ENCODE measurements at places on chromosomes 4 and X.

DNA sequence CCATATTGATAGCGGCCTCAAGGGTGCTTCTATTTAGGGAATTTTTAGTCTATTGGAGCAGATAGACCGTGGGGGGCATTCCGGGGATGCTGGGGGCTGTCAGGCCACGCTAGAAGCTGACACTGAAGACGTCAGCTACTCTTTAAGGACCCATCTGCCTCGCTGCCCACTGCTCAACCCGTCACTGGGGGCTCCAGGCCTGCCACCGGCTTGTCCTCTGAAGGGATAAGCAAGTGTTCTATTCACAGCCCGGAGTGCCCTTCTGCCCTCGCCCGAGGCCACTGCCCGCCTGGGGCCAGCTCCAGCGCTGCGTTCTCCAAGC, 679 bp upstream of the MSL3 start:
- DNase-seq = no peak

- DNase-seq = no peak
These were observed 102.1 kb downstream of the PCDH18 start for GRCh38 chr4:137430171-137430570.

DNA sequence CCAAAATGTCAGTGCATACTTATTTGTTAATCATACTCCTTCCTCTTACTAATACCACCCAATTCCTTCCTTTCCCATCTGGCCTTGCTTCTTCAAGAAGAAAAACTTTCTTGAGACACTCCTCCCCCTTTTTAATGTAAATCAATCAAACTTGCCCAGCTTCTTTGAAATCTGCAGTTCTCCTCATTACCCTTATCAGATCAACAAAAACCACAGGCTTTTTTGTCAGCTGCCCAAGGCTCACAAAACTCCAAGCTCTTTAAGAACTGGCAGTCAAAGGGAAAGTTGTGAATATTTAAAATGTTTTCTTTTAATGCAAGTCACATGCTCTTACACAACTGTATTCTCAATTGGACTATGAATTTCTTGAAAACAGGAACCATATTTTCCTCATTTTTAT, 11.3 kb upstream of the MYOZ2 start:
- DNase-seq = no peak

DNA sequence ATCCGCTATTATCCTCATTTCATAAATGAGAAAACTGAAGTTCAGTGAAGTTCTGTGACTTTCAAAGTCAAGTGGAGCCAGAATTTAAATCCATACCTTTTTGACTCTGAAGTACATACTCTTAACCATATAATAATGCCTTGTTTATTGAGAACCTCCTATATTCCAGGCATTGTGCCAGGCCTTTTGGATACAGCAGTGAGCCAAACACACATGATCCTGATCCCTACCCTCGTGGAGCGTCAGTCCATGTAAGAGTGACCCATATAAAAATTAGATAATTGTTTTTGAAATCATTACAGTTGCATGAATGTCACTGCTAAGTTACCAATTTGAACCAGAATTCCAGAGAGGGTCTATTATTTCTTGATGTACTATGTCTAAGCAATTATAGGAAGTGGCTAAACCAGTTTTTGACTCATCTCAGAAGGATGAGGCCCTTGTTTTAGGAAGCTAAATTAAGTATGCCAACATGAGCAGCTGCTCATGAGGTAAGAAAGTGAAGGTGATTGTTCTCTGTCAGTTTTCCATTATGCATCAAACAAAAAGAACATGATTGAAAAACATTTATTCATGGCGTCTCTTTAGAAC, 289.5 kb downstream of the GLUD2 start:
- DNase-seq = no peak

GRCh38 chr4:68182382-68182820, 52.7 kb upstream of the TMPRSS11F start:
- no peak for DNase-seq

DNA sequence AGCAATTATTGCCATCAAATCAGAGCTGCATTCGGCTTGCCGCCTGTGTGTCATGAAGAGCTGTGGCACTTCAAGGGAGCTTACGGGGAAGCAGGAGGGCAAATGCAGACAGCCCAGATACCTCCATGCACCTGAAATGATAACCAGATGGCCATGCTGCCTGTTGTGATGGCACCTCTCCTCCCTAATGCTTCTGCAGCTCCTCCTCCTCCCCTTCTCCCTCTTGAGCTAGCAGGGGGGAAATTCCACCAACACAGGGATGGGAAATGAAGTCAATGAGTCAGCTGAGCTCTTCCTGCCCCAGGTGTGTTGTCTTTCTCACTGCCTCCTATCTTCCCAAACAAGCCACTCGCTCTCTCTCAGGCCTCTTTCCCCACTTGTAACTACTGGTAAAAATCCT, 565.0 kb downstream of the BCOR start:
- DNase-seq = no peak

DNA sequence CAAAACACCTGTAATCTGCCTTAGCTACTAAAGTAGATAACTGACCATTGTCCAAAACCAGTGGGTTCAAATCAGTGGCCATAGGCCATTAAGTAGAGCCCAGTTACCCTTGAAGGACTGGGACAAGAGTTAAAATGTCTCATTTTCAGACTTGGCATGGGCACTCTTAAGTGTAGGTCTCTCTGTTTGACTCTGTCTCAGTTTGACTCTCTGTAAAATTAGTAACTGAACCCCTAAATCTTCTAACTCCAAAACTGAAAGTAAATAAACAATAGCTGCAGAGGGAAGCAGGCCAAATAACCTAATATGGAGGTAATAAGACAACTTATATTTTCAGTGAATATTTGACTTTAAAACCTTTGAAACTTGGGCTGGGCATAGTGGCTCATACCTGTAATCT, 89.1 kb downstream of the SLC16A2 start:
- no peak for DNase-seq

- DNase-seq = no peak
These were observed 306.9 kb upstream of the SLIT2 start for GRCh38 chr4:19944806-19945205.

DNA sequence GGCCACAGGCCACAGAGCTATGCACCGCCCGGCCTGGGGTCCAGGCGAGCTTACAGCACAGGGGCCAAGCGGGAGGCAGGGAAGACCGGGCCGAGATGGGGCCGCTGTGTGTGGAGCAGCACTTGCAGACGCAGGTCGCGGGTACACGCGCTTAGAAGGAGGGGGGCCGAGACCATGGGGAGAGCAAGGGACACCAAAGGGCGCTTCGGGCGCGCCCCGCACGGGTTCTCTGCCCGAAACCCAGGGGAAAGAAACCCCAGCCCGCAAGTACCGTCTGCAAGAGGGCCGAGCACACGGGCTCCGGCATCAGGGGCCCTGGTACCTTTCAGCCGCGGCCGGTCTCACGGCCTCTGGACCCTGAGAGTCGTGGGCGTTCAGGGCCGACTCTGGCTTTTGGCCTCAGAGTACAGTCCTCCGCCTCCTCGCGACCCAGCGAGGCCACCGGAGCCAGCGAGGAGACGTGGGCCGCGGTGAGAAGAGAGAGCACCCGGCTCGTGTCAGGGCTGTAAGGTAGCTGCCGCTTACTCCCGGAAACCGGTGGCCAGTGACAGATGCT, 342 bp downstream of the EOLA2 start:
- no peak for DNase-seq

DNA sequence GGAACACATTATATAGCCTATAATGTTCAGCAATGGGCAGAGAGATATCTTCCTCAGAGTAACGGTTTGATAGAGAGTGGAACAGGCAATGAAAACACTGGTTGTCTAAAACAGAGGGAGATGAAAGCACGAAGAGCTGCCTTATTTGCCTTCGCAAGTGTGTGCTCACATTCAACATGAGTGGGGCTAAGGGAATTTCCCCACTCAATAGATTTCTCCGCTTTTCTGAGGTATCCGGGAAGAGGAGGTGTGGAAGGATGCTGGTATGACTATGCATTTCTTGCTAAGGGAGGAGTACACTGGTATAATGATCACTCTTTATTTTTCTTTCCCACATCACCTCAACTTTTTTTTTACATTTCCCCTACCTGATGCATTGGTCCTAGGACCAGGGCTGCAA, 7.8 kb upstream of the GPR82 start:
- no peak for DNase-seq

DNA sequence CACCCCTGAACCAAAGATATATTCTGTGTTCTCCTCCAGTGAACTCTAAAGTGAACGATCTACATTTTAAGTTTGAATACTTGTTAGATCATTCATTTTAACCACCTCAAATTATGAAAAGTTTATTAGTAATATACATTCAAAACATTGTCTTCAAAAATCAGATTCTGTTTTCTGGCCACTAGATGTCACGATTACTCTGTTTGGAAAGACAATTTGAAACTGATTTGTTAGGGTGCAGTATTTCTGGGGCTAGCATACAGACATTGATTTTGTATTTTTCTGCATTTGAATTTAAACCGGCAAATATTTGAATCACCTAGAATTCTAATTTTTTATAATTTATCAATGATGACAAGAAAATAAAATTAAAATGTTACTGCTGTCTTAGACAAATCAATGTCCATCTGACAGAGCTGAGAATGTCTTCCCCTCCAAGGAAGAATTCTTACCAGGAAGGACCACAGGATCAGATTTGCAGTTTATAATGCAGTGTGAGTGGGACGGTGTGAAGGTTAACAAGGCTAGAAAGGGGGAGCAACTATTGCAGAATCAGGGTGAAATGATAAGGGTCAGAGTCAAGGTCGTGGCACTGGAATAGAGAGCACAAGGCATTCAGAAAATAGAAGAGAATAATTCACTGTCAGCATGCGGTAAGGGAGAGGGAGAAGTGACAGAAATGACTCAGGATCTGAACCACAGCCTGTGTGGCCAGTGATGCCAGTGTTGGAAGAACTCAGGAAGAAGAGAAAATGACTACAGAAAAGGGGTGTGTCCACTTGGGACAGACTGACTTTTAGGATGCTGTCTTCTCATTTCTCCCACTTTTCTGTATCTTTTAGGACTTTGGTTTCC, 91.6 kb downstream of the ANXA10 start:
- no peak for DNase-seq

- DNase-seq = no peak
These were observed 158.2 kb downstream of the WDFY3 start for GRCh38 chr4:84808332-84808731.

GRCh38 chr4:88481537-88481936, 24.6 kb downstream of the HERC5 start:
- DNase-seq = no peak

DNA sequence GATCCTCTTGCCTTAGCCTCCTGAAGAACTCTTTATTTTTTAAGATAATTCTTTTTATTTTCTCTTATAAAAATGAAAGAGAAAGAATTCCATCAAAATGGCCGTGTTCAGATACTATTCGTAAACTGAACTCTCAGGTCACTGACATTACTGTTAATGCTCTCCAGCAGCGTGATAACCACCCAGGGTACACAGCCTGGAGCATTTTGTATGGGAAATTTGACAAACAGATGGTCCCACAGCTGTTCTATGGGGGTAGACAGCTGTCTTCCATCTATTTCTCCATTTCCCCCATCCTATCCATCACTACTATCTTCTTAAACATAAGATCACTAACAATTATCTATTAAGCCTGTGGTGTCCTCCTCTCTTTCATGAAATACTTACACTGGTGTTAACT, 47.8 kb downstream of the SYNPO2 start:
- no peak for DNase-seq

GRCh38 chr4:84582988-84583875, at the start of gene CDS1:
Gene CDS1 (plus strand): TSS chr4:84583127. CDS start chr4:84583402, 275 bp downstream.
- DNase-seq = no peak

DNA sequence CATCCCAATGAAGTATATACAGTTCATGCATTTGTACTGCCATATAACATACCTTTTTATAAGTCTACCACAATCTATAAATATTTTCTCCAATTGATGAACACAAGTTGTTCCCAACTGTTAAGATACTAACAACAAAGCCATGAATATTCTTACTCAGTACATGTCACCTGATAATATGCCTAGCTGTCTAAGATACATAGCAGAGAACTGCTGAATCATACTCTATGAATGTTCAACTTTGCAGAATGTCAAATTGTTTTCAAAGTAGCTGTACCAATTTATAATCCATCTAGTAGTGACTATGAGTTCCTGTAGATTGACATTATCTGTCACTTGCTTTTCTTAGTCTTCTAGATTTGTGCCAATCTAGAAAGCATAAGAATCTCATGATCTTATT, 84.9 kb downstream of the RAB28 start:
- no peak for DNase-seq

- no peak for DNase-seq
These were observed 173.9 kb downstream of the RTL9 start for GRCh38 chrX:110532581-110532931.

GRCh38 chrX:153226344-153227185, 47.5 kb downstream of the MAGEA1 start:
- DNase-seq = no peak

DNA sequence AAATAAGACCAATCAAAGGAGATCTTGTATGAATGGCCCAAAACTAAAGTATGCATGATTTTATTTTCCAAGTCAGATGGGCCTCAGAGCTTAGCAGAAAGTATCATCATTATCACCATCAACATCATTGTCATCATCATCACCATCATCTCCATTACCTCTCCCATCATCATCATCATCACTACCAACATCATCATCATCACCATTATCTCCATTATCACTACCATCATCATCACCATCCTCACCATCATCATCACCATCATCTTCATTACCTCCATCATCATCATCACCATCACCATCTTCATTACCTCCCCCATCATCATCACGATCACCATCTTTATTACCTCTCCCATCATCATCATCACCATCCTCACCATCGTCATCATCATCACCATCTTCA, 363.9 kb downstream of the DHRSX start:
- no peak for DNase-seq

- no peak for DNase-seq
These were observed 142.5 kb upstream of the MED14 start for GRCh38 chrX:40877887-40878286.

GRCh38 chr4:91087743-91088142, 960.5 kb downstream of the CCSER1 start:
- DNase-seq = no peak

- no peak for DNase-seq
These were observed 69.4 kb upstream of the MAGED1 start for GRCh38 chrX:51824061-51824460.

DNA sequence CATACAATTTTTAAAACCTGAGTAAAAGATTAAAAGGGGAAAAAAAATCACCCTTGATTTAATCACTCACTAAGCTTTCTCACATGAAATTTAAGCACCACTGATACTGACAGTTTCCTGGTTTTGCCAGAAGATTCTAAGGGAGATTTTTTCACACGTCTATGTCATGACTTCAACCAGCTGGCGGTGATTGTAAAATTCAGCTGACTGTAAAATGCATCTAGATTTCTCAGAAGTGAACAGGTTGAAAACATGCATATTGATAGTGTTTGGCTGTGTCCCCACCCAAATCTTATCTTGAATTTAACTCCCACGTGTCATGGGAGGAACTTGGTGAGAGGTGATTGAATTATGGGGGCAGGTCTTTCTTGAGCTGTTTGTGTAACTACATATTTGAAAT, 566.8 kb downstream of the PCDH18 start:
- DNase-seq = no peak

DNA sequence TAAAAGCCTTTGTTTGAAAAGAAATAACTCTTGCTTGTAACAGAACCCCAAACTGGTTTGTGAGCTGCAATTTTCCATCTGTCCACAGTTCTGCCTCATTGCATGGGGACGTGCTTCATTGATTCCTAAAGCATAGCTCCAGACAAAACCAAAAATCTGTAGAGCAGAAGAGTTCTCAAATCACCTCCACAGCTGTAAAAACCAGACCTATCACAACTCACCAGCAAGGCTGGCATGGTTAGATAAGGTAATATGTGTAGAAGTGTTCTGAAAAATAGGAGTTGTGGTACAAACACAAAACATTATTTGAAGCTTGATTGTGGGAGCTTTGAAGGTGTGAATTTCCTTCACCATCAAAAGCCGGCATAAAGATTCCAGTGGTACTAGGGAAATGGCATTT, 12.5 kb upstream of the RAB28 start:
- no peak for DNase-seq

- no peak for DNase-seq
These were observed 68.2 kb upstream of the FAM241A start for GRCh38 chr4:112076919-112077608.

Data from stimulated activated CD8-positive, alpha-beta memory T cell treated with anti-CD3 and anti-CD28 coated beads, Interleukin-4, amount 100 ng/mL, for 1 hour (primary cell).